ENCODE measurements at places on chromosomes 11 and 22. TPM values are rescaled to one million over a fixed set of nuclear protein-coding genes. Genes with fewer than 3 reads are reported as not detected.

The OR52I2 gene
- polyA plus RNA-seq, result not detected

The AKIP1 gene
- 10.0 TPM for polyA plus RNA-seq

The APOA1 gene
- polyA plus RNA-seq, result 2,476 TPM

The SNAP29 gene
- polyA plus RNA-seq, result 25.2 TPM

The OMP gene
- polyA plus RNA-seq, result not detected

The PHETA2 gene
- polyA plus RNA-seq, result not detected

The PGA4 gene
- not detected for polyA plus RNA-seq

The TMEM258 gene
- polyA plus RNA-seq, result 363 TPM

The NFAM1 gene
- polyA plus RNA-seq, result 0.03 TPM

The TH gene
- 0.36 TPM for polyA plus RNA-seq

The KRTAP5-11 gene
- polyA plus RNA-seq, result not detected

The TMEM121B gene
- not detected for polyA plus RNA-seq

The RFPL2 gene
- not detected for polyA plus RNA-seq

The JHY gene
- not detected for polyA plus RNA-seq

The C22orf15 gene
- polyA plus RNA-seq, result 0.07 TPM

The NEFH gene
- polyA plus RNA-seq, result not detected

The NDUFC2 gene
- polyA plus RNA-seq, result 256 TPM

The TBX10 gene
- 1.7 TPM for polyA plus RNA-seq
